B cell (primary cell): ENCODE measurements at places on chromosomes 1 and 21. TPM values are rescaled to one million over a fixed set of nuclear protein-coding genes. Genes with fewer than 3 reads are reported as not detected.

CTSK gene
- 5.3 and 5.9 TPM in 2 replicates for total RNA-seq

CD52 gene
- 1,072 and 1,116 TPM in 2 replicates for total RNA-seq

NLRP3 gene
- 1.00 and 1.4 TPM in 2 replicates for total RNA-seq

ABCB10 gene
- total RNA-seq, result 17.0 and 18.6 TPM in 2 replicates

DNA sequence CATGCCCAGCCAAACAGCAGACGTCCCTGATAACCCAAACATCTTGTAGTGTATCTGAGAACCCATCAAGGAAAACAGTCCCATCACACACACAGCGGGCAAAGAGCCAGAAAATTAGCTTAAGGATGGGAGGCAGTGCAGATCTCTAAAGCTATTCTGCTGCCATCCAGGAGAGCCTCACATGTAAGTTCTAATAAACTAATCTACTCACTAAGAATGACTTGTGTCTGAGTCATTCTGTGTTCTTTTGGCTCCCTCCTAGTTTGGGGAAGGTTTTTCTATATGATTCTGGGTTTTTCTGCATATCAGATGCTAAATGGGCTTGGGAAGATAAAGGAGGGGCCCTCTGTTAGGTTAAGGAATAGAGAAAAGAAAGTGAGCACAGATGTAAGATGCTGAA, 162.8 kb downstream of the HUNK start:
- H3K4me3 ChIP-seq, result no peak overlapping the region
- H3K4me1 ChIP-seq, result no peaks in the 10 kb centered on the region
- H3K27me3 ChIP-seq, result no peaks in the 10 kb centered on the region
- no peak for DNase-seq
- H3K36me3 ChIP-seq, result no peaks in the 10 kb centered on the region

- no peaks in the 10 kb centered on the region for H3K36me3 ChIP-seq
- no peaks in the 10 kb centered on the region for H3K27me3 ChIP-seq
- no peak overlapping the region for H3K27ac ChIP-seq
These were observed 245.9 kb downstream of the PLPP3 start for GRCh38 chr1:56333461-56333860.

DNA sequence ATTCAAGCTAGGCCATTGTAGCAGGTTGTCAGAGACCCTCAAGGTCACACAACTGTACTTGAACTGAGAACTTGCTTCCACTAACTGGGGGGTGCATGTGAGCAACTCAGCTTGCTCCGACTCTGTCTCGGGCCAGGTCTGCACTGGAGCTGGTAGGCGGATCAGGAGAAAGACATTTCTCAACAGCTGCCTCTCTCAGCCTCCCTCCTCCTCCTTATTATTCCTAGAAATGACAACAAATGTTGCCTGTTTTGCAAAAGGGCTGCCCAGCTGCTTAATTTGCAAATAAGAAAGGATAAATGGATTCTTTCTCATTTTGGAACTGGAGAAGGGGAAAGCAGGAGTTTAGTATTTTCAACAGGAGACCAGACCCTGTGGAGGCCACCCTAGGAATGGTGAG, 140.5 kb downstream of the RHOU start:
- DNase-seq, result no peak
- no peak overlapping the region for H3K27ac ChIP-seq
- no peaks in the 10 kb centered on the region for H3K4me1 ChIP-seq
- no peaks in the 10 kb centered on the region for H3K27me3 ChIP-seq
- no peaks in the 10 kb centered on the region for H3K36me3 ChIP-seq
